Amniotic epithelial cell (primary cell): ENCODE measurements at places on chromosomes 12 and 14.

GRCh38 chr14:50396631-50397389, at the start of gene CDKL1:
Gene CDKL1 (minus strand): TSS chr14:50396881. CDS start chr14:50395868, 1,013 bp downstream.
- DNase-seq = peak; percentile 68

DNA sequence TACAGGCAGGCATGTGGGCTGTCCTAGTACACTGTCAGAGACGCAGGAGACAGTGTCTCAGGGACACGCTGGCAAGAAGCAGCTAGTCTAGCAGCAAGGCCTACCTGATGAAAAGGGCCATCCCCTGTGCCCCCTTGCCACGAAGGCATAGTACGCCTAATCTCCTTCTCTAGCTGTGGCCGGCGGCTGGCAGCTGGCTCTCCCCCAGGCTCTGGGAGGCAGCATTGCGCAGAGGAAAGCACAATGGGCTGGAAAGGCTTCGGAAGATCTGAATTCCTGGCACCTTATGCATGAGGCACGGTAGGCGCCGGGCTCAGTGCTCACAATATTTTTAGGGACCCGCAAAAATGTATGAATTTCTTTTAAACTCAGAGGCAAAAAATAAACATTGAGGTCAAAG, 16.0 kb upstream of the PLEKHH1 start:
- DNase-seq = peak; percentile 47

DNA sequence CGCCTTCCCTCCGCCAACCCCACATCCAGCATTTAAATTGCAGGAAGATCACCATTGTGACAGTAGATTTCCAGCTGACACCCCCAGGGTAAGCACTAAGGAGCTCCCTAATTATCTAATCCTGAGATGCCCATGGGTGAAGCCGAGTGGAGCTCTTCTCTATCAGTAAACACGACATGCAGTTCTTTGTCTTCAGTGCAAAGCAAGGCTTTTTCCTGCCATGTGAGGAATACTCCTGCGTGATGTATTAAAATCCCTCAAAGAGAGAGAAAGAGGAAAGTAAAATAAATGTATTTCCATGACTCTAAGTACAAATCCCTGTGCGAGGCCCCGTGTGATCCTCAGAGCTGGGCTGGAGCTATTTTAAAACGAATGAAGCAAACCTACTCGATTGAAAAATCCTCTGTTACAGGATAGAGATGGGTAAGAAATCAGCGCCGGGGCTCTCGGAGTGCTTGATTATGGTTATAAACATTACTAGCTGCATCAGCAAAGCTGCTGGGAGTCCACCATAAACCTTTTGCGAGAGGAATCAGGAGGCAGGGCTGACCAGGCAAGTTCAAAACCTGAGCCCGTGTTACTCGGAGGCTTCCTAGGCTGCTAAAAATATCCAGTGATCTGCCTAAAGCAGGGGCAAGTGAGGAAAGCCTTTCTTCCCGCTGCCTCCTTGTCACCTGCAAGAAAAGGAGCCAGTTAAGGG, 61.5 kb downstream of the MAP1LC3B2 start:
- DNase-seq = no peak

- no peak for DNase-seq
Observed at GRCh38 chr12:99027461-99027860, 382.4 kb downstream of the APAF1 start.

DNA sequence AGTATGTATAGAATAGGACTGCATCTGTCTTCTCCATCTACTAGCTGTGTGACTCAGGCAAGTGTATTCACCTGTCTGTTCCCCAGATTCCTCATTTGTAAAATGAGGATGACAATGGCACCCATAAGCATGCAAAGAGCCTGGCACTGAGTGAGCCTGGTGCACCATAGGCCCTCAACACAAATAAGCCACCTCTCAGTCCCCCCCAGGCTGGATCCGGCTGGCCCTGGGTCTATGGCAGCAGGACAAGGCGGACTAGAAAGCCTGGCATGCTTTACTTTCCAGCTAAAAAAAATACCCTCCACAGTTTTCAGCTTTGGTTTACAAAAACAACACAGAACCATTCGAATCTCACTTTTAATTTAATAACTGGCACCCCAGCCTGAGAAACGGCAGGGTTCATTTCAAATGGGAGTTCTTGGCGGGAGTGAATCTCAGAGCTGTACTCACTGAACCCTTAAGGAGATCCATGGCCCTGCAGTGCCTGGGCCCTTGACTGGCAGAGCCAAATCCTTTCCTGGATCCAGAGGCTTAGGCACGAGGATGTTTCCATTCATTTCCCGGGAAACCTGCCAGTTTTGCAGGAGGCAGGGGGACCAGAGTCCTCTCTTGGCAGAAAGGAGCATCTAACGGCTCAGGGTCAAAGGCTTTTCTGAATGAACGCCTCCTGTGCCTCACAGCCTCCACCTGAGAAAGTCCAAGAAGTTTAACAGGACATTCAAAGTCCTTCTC, 17.7 kb downstream of the SYNE3 start:
- DNase-seq = no peak

DNA sequence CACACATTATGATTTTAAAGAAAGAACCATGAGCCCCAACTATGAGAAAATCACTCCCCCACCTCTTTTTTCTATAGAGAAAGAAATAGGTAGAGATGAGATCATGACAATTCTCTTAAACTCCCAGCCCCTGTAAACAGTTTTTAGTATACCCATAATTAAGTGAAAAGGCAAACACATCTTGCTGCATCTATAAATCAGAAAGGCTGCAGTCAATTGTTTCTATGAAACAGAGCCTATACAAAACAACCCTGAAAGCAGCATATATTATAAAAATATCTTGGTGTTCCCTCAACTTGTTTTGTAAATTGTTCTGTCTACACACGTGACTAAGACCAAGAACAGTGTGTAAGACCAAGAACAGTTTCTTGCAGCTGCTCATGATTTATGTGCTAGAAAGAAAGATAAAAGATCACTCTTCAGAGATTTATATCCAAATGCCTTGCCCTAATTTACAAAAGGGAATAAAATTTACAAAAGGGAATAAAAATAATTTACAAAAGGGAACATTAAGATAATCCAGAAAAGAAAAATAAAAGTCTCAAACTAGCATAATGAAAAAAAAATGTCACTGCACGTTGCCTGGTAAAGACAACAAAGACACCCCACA, 4.8 kb downstream of the KITLG start:
- peak; percentile 61 for DNase-seq

GRCh38 chr14:75040959-75041358, 10.3 kb downstream of the MLH3 start:
- no peak for DNase-seq

DNA sequence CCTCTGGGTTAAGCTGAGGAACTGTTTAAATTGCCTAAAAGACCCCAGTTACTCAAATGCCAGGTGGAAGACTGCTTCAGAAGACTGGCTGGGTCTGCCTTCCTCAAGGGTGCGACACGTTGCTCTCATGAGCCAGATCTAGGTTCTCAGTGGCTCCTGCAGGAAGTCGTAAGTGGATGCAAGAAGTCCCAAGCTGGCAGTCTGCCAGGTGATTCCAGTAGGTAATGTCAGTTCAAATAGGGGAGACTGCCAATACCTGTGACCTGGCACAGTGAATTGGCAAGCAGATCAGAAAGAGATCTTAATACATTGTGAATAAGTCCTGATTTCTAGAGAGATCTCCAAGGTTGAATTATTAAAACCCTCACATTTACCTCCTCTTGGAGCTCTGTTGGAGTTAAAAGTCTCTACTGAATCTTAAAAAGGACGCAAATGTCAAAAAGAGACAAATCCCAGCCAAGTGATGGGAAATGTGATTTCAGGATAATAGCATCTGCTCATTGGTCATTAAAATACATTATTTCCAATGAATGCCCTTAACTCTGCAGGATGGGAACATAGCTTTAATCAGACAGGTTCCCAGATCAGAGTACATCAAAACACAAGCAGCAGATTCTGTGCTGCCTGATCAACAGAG, 98.8 kb upstream of the FRMD6 start:
- no peak for DNase-seq

GRCh38 chr14:22466491-22466890, 122.5 kb downstream of the DAD1 start:
- DNase-seq = no peak
